ENCODE measurements at places on chromosomes 5 and 9.

GRCh38 chr5:76469656-76470290, 66.7 kb downstream of the IQGAP2 start:
- no peak for DNase-seq

DNA sequence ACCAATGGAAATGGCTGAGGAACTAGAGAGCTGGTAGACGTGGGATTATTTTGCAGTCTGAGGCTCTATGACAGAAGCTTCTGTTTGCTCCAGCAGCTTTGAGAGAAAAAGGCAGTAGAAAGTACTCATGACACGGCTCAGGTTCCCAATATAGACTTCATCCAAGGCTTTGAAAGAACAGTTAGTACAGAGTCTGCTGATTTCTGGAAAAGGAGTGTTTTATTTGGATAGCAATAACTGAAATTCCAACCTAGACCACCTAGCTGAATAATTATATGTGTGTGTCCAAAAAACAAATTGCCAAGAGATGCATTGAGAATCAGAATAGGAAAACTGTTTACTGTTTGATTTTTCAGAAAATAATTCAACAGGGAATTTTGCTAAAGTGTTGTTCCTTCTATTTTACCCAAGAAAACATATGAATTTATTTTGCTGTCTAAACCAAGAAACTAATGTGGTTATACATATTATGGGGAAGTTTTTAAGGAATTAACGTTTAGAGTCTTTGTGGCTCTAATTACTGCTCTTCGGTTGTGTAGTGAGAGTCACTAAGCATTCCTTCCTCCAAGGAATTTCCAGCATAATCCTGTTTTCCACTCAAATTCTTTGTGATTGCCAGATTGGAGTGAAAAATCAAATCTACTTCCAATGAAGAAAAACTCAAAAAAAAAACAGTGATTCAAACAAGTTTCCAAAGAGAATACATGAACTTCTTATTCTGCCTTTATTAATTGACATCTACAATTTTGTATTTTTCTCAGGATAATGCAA, 18.1 kb upstream of the MTX3 start:
- DNase-seq: no peak

GRCh38 chr9:96062031-96062430, 186.5 kb downstream of the ERCC6L2 start:
- no peak for DNase-seq

DNA sequence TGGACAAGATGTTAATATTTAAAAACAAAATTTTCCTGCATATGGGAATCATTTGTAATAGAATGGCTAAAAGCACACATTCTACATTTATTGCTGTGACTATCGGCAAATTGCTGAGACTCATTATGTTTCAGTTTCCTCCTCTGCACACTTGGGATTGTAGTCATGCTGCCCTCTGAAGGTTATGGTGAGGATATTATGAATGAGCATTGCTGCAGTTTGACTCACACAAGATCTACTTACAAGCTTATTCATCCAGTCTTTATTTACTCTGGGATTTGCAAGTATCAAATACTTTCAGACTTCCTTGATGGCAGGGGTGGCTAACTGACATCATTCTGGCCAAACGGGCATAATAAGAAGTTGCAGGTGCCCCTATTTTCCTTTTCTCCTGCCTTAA, 9.5 kb upstream of the NFIL3 start:
- no peak for DNase-seq

- DNase-seq: no peak
These were observed 129.7 kb downstream of the CEMIP2 start for GRCh38 chr9:71638627-71639026.

- DNase-seq: no peak
These were observed 167.9 kb downstream of the AUH start for GRCh38 chr9:91193658-91194391.

GRCh38 chr5:170296935-170297588, 515 bp downstream of the LCP2 start:
- DNase-seq: no peak

- no peak for DNase-seq
These were observed 74.6 kb upstream of the ORM1 start for GRCh38 chr9:114248299-114248707.

- DNase-seq: no peak
These were observed 21.3 kb downstream of the PCDHGC5 start for GRCh38 chr5:141510160-141510559.

GRCh38 chr5:143653766-143654282, 158.1 kb upstream of the HMHB1 start:
- no peak for DNase-seq

DNA sequence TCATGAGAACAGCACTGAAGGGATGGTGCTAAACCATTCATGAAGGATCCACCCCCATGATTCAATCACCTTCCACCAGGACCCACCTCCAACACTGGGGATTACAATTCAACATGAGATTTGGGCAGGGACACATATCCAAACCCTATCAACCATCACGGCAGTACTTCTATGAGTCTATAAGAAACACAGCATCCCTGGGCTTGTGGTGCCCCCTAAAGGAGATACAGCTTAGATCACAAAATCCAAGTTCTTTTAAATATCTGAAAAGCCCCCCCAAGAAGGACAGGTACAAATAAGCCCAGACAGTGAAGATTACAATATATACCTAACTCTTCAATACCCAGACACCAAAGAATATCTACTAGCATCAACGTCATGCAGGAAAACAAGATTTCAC, 233.7 kb upstream of the ADRA1B start:
- DNase-seq: no peak

DNA sequence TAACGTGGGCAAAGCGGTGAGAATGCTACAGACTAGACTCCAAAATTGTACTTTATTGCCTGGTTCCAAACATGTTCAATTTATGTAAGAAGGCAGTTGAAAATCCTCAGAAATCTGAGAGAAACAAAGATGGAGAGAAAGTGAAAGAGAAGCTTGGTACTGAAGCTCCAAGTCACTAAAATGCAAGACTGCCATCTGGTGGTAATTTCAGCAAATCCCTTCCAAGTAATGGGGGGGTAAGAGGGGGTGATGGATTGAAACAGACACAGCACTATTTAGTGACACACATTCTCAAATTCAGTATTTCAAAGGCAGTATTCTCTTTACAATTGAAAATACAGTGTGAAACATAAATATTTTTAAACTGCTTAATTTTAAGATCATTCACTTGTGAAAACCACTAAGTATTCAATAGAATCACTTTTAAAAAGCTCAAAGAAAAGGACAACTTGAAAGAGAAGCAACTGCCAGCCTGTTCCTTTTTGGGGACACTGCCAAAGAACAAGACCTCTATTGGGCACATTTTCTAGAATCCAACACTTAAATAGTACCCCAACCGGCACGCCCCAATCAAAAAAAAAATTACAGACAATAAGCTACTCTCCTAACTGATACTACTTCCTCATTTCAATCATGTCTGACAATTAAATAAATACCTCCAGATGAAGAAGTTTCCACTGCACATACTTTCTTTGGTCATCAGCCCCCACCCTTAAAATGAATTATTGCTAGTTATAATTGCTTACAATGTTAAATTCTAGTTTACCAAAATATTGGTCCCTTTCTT, 131.5 kb downstream of the AGTPBP1 start:
- peak; percentile 0 for DNase-seq

DNA sequence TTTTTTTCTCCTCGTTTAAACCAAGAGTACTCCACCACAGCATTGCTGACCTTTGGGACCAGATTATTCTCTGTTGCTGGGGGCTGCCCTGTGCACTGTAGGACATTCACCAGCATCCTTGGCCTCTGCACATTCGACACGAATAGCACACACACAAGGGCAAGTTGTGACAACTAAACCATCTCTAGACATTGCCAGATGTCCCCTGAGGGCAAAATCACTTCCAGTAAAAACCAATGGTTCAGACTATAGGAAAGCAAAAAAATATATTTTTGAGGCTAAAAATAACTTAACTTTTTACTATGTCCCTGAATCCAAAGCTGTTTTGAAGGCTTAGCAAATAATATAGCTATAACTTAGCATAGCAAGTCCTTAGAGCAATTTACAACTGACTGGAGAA, 65.9 kb downstream of the SEMA5A start:
- DNase-seq: no peak

GRCh38 chr9:16308645-16309044, 561.8 kb downstream of the BNC2 start:
- DNase-seq: no peak

DNA sequence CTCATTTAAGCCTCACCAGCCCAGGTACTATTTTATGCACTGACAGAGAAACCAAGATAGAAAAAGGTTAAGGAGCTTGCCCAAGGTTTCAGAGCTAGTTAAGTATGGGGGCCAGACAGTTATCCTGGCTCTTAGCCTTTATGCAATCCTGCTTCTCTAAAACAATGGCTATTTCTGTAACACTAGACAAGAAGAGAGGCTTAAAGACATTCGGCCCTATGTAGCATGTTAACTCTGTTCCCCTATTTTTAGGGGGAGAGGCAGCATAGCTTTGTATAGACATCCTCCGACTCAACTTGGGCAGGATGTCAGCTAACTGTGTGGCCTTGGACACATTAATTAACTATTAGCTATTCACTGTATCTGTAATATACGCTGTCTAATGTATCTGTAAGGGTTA, 54.6 kb downstream of the LHFPL2 start:
- DNase-seq: no peak

DNA sequence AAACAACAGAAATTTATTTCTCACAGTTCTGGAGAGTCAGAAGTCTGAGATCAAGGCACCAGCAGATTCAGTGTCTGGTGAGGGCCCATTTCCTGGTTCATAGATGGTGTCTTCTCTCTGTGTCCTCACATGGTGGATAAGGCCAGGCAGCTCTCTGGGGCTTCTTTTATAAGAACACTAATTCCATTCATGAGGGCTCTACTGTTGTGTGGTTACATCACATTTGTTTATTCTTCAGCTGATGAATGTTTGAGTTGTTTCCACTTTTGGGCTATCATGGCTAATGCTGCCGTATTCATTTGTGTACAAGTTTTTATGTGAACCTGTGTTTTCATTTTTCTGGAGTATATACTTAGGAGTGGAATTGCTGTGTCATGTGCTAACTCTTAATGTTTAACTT, 35.2 kb downstream of the DDX4 start:
- no peak for DNase-seq

DNA sequence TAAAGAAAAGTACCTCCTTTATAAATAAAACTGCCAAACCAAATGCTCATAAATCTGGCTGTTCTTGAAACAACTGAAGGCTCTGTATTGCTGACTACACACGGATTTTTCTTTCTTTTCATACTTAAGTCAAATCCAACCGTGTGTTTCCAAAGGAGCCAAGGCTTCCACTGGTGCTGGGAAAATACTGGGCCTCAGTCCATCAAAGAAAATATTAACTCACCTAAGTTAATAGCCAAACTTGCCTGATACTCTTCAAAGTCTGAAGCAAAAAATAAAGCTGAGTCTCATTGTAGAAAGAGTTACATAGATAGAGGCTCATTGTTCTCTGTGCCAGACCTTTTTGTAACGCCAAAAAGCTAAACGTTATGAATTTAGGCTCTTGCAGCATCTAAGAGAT, 350.4 kb upstream of the CDH9 start:
- no peak for DNase-seq

DNA sequence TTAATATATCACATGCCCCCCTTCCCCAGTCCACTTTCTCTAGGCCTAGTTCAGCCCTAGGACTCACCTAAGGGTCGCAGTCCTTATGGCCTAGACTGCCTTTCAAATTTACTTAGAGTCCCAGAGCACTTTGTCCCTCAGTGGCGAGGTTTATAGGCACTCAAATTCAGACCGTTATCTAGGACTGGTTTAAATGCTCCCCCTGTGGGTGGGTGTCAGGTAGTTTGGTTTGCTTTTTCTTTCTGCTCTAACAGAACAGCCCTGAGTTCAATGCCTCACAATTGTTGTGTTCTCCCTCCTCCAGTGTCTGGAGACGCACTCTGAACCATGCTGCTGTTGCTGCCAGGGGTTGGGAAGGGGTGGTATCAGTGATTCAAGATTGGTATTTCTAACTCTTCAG, 317.1 kb downstream of the MAT2B start:
- DNase-seq: no peak

DNA sequence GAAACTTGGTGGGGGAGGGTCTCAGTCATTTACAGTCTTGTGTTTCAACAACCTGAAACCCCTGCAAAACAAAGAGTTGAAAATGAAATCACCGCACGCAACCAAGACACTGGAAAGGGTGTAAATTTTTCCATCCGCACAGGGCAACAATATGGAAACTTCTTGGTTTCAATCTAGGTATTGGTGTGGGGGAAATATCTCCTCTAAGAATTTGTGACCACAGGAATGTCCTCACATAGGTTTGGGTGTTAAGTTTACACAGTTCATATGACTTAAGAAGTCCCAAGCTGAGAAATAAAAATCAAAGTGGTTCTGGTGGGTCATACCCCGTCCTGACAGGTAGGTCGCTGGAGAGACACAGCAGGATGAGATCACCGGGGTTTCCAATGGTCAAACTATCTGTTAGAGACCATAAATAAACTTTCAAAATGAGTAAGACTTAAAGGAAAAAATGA, 51.9 kb upstream of the PIP5K1B start:
- DNase-seq: no peak

Measured in NCI-H1436 treated with DMSO at 0.1 percent for 48 hours (cell line).